Naive thymus-derived CD4-positive, alpha-beta T cell (primary cell): ENCODE measurements at places on chromosomes 7 and 10.

DNA sequence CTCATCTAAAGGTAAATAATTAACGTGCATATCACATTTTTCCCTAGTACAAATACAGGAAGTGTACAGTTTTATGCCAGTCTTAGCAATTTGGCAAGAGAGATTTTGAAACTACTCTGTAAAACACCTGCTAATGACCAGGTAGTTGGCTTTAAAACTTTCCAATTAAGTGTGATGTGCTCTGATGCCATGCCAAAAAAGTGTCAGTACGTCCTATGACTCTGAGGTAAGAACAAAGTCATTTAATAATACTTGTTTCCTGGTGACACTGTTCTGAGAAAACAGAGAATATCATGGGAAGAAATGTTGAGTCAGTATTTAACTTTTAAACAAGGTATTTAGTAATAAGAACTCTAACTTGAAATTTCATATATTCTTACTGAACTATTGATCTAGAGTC lies 9.6 kb downstream of the PDZD8 start:
- DNase-seq = no peak

- no peak for DNase-seq
Observed at GRCh38 chr10:819326-819725, 112.2 kb downstream of the LARP4B start.

GRCh38 chr7:124152859-124153692 lies 120.2 kb upstream of the TMEM229A start:
- no peak for DNase-seq

DNA sequence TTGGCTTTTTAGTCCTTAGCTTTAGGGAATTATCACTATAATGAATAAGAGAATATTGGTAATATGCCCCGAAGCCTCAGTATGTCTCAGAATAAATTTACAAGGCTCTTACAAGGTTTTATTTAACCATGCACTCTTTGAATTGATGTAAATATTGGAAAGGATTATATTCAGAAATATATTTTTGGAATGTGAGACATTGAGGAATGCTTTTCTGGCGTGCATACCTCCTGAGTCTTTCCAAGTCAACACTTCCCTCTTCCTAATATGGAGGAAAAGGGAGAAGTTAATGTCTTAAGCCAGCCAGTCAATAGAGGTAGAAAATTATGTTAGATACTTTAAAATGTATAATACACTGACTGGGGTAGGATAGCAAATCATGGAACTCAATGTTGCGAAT lies 1.2 kb upstream of the OR2F1 start:
- no peak for DNase-seq

DNA sequence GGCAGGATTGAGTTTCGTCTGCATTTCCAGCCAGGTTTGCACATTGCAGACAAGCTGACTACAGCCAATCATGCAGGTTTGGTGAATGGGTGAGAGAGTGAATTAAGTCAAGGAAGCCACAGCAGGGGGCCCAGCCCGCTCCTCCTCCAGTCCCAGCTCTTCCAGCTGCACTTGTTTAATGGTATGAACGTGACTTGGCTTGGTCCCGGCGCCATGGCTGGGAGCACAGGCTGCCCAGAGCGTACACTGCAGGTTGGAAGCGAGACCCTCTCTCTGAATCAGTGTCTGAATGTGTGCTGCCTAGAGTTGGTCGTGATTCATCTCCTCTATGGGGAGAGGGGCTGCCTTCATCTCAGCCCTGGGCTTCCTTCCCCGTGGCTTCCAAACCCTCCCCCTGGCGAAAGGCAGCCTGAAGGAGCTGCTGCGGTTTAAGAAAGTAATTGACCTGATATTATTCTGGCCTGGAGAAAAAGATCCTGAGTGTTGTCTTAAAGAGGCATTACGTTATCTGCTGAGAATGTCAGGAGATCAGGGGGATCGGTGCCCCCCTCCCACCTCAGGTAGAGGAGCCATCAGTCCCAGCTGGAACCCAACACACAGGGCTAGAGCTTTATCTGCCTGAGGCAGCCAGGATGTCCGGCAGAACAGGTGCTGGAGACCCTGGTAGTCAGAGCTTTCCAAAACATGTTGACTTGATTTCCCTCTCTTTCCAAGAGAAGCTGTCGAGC lies 132.1 kb downstream of the COL26A1 start:
- DNase-seq = no peak

DNA sequence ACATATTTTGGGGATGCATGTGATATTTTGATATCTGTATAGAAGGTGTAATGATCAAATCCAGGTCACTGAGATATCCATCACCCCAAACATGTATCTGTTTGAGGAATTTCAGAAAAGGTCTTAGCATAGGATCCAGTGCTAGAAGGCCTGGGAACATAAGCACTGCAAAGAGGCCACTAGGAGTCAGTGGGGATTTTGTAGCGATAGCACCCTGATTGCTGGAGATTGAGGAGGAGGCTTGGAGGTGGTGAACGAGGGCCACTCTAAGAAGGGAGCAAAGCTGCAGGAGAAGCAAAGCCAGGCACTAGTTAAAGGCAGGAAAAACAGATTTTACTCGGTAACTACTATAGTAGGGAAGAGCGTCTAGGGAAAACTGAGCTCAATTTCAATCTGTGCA lies 324.0 kb downstream of the LHFPL3 start:
- DNase-seq = no peak
